Renal cortical epithelial cell (primary cell): ENCODE measurements at places on chromosomes 12 and 14. TPM values are rescaled to one million over a fixed set of nuclear protein-coding genes. Genes with fewer than 3 reads are reported as not detected.

- DNase-seq = no peak
These were observed 12.9 kb downstream of the BTBD7 start for GRCh38 chr14:93319958-93320357.

DNA sequence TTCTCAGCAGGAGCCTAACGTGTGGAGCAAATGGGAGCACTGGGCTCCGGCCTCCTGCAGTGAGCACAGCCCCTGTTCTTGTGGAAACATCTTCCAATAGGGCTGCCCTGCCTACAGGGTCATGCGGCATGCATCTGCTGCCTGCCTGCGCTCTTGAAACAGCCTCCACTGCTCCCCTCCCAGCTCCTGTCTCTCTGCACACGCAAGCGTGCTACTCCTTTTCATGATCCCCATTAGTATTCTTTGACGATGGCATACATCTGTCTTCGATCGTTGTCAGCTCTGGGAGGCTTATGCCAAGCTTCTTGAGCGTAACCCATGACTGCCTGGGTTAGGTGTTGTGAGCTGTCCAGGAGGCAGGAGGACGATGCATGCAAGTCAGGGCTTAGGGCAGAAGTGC is 23.1 kb downstream of the NTF3 start:
- DNase-seq = no peak

DNA sequence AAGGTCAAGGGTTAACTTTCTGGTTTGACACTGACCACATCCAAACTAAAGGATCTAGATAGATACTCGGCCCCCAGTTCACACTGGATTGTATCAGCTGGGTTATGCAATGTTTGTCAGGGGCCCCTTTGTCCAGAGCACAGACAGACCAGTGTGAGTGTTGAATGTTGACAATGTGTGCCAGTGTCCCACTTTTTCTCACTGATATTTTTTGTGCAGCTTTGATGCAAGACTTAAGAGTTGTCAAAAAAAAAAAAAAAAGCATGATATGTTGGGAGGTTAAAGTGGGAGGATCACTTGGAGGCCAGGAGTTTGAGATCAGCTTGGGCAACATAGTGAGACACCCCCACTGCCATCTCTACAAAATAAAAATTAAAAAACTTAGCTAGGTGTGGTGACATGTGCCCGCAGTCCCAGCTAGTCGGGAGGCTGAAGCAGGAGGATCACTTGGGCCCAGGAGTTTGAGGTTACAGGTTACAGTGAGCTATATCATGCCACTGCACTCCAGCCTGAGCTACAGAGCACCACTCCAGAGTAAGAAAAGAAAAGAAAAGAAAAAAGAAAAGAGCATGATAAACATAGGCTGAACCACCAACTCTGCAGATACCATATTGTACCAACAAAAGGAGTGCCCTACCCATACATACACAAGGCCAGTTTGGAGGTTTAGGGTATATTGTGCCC is 97.5 kb downstream of the LGR5 start:
- DNase-seq = no peak

DNA sequence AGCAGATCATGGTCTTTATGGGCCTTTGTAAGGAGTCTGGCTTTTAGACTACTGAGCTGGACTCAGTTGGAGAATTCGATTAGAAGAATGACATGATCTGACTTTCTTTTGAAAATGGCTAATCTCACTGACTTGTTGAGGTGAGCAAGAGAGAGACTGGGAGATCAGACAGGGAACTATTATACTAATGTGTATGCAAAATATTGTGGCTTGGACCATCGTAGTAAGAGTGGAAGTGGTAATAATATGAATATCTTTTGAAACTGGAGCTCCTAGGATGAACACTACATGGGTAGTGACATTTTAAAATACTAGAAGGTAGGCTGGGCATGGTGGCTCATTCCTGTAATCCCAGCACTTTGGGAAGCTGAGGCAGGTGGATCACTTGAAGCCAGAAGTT is 56.2 kb upstream of the CCT2 start:
- no peak for DNase-seq

- DNase-seq = no peak
These were observed 312.8 kb upstream of the RGS6 start for GRCh38 chr14:71619472-71619871.

DNA sequence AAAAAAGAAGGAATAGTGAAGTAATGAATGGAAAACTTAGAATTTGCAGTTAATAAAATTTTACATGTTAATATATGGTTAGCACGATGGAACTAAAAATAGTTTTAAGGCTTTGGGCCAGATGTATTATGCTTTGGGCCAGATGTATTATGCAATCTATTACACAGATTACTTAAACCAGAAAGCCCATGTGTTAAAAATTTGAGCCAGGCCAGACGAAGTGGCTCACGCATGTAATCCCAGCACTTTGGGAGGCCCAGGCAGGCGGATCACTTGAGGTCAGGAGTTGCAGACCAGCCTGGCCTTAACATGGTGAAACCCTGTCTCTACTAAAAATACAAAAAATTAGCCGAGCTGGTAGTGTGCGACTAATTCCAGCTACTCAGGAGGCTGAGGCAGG is 17.2 kb downstream of the IFT81 start:
- DNase-seq = no peak

DNA sequence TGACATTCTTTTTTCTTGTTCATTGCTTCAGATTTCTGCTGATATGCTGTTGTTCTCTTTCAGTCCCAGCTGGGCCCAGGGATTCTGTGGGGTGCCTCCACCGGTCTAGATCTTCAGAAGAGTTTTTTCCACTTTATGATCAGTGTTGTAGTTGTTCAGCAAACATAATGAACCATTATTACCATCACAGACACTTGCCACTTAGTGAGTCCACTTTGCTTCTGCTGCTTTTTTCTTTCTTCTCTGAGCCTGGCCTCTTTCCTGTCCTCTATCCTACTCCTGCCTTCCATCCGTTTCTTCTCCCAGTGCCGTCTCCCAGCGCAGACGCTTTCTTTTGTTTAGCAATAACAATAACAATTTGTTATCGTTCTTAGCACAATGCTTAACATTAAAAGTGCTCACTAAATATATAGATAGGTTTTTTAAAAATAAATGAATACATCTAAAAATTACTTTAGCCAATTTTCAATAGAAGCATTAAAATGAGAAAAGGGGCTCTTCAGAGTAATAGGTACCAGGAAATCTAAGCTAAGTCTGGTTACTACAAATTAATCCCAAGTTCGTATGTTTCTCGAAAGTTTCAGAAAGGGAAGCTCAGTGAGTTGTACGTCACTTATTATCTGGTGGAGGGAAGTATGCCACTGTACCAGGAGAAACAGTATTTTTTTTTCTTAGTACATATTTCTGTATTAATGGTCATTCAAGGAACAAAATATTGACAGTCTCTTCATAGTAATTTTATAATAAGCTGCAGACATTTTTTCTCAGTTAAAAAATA is 98.2 kb downstream of the SRGAP1 start:
- DNase-seq = no peak

- DNase-seq = no peak
These were observed 577 bp downstream of the ATG101 start for GRCh38 chr12:52070185-52070925.

DNA sequence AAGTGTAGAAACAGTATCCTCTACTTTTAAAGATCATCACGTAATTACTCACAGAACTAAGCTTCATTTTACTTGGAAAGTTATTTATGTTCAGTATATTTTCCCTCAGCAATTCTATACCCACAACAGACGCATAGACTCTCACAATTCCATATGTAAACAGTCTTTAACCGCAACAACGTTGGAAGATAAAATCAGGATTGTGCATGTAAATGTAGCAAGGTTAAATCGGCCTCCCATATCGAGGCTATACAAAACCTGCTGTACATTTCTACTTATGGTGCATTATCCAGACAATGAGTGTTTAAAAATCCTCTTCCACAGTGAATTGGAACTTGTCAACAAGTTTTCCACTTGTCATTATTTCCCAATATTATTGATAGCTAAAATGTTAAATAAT is 581.1 kb downstream of the SLC16A7 start:
- no peak for DNase-seq

- DNase-seq = no peak
These were observed 253.2 kb downstream of the CACNA1C start for GRCh38 chr12:2306012-2306411.

DNA sequence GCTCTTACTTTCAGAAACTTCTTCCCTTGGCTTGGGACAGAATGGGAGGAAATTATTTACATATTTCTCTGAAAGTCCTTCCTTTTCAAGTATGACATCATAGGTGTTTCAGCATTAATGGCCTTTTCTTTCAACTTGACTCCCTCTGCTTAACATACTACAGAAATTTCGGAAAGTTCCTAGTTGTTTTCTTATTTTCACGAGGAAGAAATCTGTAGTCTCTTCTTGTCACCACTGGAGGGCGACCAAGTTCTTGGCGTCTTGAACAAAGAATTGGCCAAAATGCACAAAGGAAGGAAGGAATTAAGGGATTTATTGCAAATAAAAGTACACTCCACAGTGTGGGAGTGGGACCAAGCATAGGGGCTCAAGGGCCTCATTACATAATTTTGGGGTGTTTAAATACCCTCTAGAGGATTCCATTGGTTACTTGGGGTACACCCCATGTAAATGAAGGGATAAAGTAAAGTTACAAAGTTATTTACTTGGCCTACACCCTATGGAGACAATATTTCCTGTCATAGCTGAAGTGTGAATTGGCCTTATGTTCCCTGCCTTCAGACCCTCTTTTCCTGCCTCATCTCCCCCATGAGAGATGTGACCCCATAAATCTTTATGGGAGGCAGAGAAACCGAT is 70.4 kb downstream of the RPL10L start:
- DNase-seq = peak; percentile 34

DNA sequence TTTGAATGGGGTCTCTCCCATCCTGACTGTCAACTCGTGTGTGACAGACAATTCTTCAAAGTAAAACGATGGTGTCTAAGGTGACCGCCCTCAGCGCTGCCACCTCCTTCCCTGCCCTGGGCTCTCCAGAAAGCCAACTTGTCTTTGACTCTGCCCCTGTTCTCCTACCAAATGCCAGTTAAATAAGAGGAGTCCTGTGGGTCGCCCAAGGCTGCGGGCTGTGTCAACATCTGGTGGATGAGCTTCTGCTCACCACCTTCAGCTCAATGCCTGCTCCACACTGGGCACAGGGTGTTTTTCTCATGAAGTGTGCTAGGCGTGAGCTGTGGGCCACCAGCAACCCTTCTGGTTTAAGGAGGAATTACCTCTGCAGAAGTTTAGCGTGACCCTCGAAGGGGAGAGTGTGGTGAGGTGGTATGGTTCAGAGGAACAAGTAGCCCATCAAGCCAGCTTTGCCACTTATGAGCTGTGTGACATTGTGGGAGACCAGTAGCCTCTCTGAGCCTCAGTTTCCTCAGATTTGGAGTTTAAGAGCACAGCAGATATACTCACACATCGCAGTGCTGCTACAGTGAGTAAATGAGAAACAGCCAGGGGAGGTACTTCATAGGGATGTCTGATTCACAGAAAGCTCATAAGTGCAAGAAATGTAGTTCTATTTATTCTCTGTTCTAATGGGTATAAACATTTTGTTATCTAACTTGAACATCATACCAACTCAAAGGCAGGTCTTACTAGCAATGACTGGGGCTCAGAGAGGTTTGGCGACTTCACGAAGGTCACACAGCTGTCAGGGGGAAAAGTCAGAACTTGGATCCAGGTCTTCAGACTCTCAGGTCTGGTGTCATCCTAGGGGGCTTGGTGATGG is 12.1 kb downstream of the SERPINA1 start:
- DNase-seq = peak; percentile 73

DNA sequence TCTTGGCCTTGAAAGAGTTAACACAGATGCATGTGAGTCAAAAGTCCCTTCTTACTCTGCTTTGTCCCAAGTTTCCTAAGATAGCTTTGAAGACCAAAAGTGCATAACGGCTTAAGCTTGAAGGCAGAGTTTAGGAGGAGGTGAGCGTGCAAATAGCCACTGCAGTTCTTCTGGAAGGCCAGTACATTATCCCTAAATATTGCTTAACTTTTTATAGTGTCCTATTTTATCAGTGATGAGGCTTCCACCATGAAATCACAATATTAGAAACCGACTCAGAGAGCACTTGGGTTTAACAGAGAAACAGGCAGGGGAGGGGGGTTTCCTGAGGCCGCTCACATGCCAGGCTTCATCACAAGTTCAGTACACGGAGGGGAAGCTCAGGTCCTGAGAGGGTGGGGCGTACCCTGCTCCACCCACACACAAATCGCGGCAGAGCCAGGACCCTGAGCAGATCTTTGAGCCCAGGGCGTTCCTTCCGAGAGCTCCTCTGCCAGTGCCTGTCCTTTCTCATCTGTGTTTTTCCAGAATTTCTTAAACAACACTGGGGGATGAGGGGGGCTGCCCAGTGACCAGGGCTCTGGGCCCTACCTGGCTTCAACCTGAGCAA is 26.8 kb upstream of the BDKRB2 start:
- DNase-seq = no peak

GRCh38 chr12:128940090-128940888 is 87.0 kb downstream of the GLT1D1 start:
- no peak for DNase-seq

- DNase-seq = no peak
These were observed 56.5 kb downstream of the CPM start for GRCh38 chr12:68876461-68876860.

GRCh38 chr12:57753756-57754337 is 1.1 kb upstream of the MARCHF9 start:
- DNase-seq = no peak

DNA sequence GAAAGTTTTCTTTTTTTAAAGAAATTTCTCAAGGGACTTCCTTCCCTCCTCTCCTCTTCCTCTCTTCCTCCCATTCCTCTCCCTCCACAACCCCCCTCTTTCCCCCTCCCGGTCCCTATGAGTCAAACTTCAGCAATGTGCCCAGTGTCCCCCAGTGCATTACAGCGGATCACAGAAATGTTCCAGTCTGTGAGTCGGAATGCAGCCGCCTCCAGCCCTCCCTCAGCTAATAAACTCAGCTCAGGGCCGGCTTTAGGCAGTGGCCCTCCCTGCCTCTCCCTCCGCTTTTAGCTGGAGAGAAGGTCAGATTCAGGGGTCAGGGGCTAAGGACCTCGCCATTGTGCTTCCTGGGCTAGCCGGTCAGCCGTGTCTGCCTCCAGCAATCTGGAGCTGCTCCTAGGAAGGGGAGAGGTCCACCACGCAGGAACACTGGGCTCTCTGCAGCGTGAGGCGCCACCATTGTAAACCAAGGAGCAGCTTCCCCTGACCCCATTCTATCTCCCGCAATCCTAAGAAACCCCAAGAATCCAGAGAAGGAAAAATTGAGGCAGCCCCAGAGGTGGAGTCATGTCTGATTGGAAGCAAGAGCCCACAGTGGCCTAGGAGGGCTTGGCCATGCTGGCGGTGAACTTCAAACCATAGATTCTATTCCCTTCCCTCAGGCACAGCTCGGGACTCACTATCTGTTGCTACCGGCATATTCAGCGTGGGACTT is 1.1 kb upstream of the HDAC7 start:
- DNase-seq = peak; percentile 97

GRCh38 chr14:94099006-94099405 is 11.5 kb upstream of the IFI27 start:
- DNase-seq = no peak

- DNase-seq = no peak
These were observed 17.5 kb downstream of the IQSEC3 start for GRCh38 chr12:84056-84455.

Gene ENDOU
- 0.10 TPM in 1 of 2 replicates, not detected in the other for total RNA-seq

Gene CPM
- total RNA-seq = 90.3 and 219 TPM in 2 replicates

Gene KRT4
- not detected in 2 replicates for total RNA-seq

Gene AQP2
- 0.30 TPM in 1 of 2 replicates, not detected in the other for total RNA-seq

Gene EPYC
- total RNA-seq = not detected in 2 replicates

Gene TSPAN11
- total RNA-seq = 1.0 TPM in 1 of 2 replicates, not detected in the other

Gene SMCO2
- total RNA-seq = not detected in 2 replicates

Gene SP1
- 33.3 and 51.7 TPM in 2 replicates for total RNA-seq

Gene NAV3
- total RNA-seq = 9.1 and 9.2 TPM in 2 replicates

Gene TMEM30B
- 0.45 and 4.2 TPM in 2 replicates for total RNA-seq

Gene SLC25A47
- total RNA-seq = not detected in 2 replicates

Gene ANKRD52
- total RNA-seq = 27.8 and 76.4 TPM in 2 replicates
